ENCODE measurements at places on chromosomes 16 and 17.

DNA sequence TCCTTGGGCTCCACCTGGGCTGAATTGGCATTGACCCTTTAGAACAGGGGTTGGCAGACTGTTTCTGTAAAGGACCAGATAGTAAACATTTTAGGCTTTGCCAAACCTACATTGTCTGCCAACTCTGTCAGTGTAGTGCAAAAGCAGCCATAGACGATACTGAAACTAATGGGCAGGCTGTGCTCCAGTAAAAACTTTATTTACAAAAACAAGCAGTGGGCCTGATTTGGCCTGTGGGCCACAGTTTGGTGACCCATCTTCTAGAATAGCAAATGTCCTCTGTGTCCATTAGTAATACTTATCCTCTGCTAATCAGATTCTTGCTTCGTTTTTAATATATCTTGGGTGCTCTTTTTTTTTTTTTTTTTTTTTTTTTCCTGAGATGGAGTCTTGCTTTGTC is 6.2 kb downstream of the UTP4 start:
- DNase-seq = no peak

DNA sequence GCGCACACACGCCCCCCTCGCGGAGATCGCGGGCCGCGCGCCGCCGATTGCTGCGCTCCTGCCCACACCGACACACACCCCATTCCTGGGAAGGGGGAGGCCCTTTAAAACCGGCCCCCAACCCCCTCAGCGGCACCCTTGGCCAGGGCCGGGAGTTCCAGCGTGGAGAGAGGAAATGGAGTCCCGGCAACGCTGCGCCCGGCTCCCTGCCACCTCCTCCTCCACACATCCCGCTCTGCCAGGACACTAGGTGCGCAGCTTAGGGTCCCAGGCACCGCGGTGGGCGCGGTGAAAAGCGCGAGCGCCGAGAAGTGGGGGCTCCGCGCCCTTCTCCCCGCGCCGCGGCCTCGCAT is 397 bp downstream of the CDC42EP4 start:
- DNase-seq = no peak

- DNase-seq = no peak
Observed at GRCh38 chr16:48887646-48888210, 277.7 kb upstream of the N4BP1 start.

DNA sequence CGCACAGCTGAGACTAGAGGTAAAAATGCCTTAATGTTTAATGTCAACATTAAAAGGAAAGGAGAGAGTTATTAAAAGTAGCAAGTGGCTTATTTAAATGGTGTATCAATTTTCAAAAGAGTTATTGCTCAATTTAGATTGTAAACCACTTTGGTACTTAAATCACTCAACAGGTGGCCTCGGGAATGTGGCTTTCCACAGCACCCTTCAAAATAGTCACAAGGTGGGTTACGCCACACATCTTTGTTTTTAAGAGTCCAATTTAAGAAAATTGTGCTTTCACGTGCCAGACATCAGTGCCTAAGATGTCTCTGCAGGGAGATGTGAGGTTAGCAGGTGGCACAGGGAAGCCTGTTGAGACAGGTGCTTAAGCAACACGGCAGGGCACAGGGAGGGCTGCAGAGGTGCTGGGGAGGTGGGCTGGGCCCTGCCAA is 27.5 kb upstream of the ADCY7 start:
- DNase-seq = no peak

GRCh38 chr16:73199214-73199613 is 151.3 kb upstream of the ZFHX3 start:
- DNase-seq = no peak

DNA sequence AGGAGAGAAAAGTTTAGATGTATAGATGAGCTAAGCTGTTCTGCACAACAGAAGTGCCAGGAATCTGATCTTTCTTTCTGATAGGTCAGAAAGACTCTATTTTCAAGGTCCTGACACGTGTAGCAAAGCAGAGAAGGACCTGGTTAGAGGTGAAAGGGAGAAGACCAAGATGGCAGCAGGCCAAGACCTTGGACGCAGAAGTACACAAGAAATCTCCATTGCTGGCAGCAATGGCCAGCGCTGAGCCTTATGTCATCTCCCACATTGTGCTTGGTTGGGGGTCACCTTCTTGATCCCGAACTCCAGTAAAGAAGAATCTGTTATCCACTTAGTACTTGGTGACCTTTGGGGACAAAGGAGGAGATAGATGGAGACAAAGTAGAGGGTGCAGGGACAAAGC is 41.8 kb upstream of the AKAP1 start:
- no peak for DNase-seq

DNA sequence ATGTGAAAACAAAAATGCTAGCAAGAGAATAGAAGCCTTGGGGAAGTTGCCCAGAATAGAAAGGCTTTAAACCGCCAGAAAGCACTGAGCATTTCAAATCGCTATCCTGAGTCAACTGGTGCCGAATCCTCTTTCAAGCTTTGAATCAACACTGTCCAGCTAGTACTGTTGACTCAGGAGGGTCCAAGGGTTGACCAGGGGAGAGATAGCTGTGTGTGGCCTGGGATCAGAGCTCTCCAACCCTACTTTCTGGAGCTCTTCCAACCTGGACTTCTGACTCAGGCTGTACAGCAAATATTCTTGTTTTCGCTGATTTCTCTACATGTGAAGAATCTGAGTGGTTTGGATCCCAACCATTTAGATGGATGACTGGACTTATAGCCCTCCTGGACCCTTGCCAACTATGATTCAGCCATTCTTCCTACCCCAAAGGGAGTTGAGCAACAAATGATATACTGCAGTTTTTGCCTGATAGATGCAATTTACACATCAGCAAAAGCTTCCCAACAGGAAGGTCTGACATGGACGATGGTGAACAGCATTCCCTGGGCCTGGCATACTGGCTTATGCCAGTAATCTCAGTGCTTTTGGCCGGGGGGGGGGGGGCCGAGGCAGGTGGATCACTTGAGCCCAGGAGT is 154.0 kb upstream of the SDK2 start:
- DNase-seq = no peak

DNA sequence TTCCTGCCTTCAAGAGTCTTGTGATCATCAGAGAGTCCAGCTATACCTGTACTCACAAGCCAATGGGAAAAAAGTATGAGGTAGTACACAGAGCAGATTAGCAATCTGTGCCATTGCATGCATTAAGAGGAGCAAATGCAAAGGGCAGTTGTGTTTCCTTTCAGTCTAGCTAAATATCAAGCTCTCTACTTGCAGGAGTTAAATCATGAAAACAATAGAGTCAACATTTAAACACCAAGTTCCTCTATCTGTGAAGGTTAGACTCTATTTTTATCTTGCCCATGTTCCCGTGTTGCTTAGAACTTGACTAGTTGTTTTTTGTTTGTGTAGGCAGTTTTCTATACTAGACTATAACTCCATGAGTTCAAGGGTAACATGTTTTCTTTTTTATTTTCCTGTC is 4.7 kb upstream of the FAM20A start:
- no peak for DNase-seq

DNA sequence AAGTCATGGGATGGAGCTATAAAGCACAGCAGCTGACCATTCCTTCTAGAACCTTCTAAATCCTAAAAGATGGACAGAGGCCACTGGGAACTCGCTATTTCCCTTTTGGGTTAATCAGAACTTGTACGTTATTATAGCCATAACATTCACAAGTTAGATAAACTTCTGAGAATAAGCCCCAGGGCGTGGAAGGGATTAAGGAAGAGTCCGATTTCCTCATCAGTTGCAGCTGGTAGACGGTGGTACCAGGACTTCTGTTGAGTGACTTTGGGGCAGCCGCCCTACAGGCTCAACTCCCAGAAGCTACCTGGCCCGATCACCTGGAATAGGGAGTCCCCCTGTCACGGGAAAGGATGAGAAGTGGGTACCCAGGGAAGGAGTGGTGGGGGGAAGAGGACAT is 370.1 kb upstream of the ZFHX3 start:
- no peak for DNase-seq

- no peak for DNase-seq
Observed at GRCh38 chr17:75428543-75429469, 23.3 kb upstream of the GRB2 start.

DNA sequence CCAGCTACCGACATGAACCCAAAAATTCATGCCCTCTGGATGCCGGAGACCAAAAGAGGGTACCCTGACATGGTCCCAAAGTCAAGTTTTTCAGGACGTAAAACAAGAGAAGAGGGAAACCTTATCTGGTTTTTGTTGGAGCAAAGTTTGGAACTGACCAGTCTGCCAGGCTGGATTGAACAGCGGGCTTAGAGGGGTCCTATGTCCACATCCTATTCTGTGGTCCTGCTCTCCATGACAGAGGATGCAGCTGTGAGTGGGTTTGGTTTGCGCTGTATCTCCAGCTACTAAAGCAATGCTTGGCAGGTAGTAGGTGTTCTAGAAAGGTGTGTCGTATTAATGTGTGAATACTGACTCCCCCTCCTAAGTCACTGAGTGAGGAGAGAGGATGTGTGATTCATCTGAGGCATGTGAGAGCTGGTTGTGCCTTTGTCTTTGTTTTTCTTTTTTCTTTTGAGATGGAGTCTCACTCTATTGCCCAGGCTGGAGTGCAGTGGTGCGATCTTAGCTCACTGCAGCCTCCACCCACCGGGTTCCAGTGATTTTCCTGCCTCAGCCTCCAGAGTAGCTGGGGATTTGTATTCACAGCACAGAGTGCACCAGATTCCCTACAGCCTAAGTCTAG is 31.0 kb downstream of the PMM2 start:
- DNase-seq = no peak

GRCh38 chr17:50328363-50329325 is 17.3 kb upstream of the XYLT2 start:
- DNase-seq = no peak

- DNase-seq = no peak
Observed at GRCh38 chr16:62620275-62620674, 584.0 kb upstream of the CDH8 start.

DNA sequence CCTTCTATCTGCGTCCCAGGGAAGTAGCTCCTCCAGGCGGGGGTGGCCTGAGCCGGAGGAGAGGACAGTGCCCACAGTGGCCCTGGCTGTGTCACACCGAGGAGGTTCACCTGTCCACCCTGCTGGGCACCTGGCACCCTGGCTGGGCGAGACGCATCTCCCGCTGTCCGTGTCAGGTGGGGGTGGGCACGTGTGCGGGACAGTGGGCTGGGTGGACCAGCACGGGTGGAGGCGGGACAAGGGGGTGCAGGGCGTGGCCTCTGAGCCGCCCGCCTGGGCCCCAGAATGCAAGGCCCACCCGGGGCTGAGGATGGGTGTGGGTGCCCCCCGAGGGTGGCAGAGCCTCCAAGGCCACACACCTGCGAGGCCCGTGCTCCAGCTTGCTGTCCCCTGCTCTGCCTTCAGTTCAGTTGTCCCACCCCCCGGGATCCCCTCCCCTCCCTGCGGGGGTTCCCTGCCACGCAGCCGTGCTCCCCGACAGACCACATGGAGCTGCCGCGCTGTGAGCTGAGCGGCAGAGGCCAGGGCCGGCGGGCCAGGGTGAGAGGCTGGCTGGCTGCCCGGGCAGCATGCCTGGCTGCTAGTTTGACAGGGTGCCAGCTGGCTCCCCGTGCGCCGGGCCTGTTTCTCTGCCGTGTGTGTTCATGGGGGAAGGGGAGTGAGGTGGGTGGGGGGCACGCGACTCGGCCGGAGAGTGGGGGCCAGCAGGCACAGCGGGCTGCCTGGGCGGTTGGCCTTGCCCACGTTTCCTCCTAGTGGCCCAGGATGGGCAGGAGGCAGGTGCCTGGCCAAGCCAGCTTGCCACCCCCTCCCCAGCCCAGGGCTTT is 33.9 kb downstream of the BAHCC1 start:
- no peak for DNase-seq

All from stimulated activated CD8-positive, alpha-beta memory T cell treated with anti-CD3 and anti-CD28 coated beads, Interleukin-2, amount 100 ng/mL, for 48 hours (primary cell).